ENCODE measurements at places on chromosomes 1 and 21.
A peak's percentile ranks its signal among the peaks of the same experiment; 100 is the strongest.

DNA sequence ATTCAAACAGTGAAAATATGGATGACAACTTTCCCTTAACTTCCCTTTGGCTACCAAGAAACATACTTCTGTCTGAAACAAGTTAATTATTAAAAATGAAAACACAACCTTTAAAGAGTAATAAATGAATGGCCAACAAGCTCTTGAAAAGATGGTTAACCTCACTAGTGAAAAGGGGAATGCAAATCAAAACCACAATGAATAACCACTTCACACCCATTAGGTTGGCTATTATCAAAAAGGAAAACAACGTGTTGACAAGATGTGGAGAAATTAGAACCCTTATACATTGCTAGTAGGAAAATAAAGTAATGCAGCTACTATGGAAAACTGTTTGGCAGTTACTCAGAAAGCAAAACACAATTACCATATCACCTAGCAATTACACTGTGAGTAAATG, 14.1 kb downstream of the COP1 start:
- H3K4me3 ChIP-seq: no peak overlapping the region
- peaks cover 50% of the 10 kb centered on the region for H3K4me1 ChIP-seq
- H3K36me3 ChIP-seq: peaks cover 39% of the 10 kb centered on the region
- no peaks in the 10 kb centered on the region for H3K27me3 ChIP-seq
- DNase-seq: no peak

DNA sequence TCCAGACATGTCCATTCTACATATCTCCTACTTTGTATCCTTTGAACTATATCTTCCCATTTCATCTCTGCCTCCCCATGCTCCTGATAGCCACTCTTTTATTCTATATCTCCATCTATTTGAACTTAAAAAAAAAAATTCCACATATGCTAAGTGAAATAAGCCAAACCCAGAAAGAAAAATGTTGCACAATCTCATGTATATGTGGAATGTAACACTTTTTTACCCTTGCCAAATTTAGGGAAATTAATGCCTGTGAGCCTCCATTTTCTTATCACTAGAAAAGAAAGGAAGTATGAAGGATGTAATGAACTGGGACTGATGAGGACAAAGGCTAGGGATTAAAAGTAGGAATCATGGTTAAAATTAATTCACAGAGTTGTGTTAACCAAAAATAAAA, 53.5 kb downstream of the RGS13 start:
- H3K27ac ChIP-seq: no peak overlapping the region
- H3K4me3 ChIP-seq: no peak overlapping the region
- H3K36me3 ChIP-seq: no peaks in the 10 kb centered on the region
- H3K4me1 ChIP-seq: no peaks in the 10 kb centered on the region
- peaks cover 2% of the 10 kb centered on the region for H3K27me3 ChIP-seq
- no peak for DNase-seq

DNA sequence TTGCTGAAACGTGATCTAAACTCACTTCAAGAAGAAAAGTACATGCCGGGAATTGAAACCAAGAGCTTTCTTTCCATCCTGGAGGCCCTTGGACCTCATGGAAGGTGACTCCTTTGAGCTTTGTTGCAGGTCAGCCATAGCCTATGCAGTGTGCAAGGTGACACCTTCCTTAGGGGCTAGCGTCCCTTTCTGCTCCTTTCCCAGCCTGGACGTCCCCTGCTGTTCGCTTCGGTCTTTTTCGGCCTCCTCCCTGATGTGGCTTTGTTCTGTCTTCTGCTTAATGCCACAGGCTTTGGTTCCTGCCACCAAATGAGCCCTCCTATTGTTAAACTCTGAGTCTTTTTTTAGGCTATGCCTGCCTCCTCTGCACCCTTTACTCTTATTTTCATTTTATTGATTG, 308.8 kb downstream of the BRINP2 start:
- no peaks in the 10 kb centered on the region for H3K4me1 ChIP-seq
- H3K4me3 ChIP-seq: no peak overlapping the region
- no peak overlapping the region for H3K27ac ChIP-seq
- H3K27me3 ChIP-seq: no peaks in the 10 kb centered on the region
- no peaks in the 10 kb centered on the region for H3K36me3 ChIP-seq

- no peak overlapping the region for H3K4me3 ChIP-seq
- no peak overlapping the region for H3K27ac ChIP-seq
- H3K4me1 ChIP-seq: peaks cover 22% of the 10 kb centered on the region
- DNase-seq: no peak
Observed at GRCh38 chr1:155529929-155530328, 32.7 kb downstream of the ASH1L start.

DNA sequence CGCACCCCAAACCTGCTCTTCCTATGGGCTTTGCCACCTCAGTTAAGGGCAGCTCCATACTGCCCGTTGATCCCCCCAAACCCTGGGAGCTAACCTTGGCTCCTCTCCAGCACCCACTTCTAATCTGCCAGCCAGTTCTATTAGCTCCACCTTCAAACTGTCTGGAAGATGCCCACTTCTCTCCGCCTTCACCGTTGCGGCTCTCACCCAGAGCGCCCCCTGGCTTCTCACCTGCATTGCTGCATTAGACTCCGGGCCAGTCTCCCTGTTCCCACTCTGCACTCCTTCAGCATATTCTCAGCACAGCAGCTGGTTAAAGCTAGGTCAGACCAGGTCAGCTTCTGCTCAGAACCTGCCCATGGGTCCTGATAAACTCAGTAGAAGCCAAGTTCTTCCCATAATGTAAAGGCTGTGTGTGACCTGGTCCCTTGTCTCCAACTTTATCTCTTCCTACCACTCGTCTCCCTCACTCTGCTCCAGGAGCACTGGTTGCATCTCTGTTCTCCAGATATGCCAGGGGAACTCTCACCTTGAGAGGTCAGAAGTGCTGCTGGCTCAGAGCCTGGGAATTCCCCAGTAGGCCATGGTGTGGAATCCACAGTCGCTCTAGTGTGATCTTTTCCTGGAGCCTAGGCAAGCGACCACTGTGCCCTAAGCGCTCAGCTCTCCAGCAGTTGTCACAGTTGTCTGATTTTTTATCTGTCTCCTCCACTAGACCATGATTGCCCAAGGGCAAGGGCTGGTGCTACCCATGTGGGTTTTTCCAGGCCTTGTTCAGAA, 150.3 kb downstream of the HMGB4 start:
- no peak overlapping the region for H3K4me3 ChIP-seq
- DNase-seq: peak; percentile 8
- H3K36me3 ChIP-seq: no peaks in the 10 kb centered on the region
- no peak overlapping the region for H3K27ac ChIP-seq
